ENCODE measurements at places on chromosomes 4 and X. TPM values are rescaled to one million over a fixed set of nuclear protein-coding genes. Genes with fewer than 3 reads are reported as not detected.

The GATA1 gene
- not detected for total RNA-seq

The ARSD gene
- 42.7 TPM for total RNA-seq

The AR gene
- 0.25 TPM for total RNA-seq

The PRDM8 gene
- 0.49 TPM for total RNA-seq

The TRPC3 gene
- total RNA-seq = 0.51 TPM

The ADH1C gene
- not detected for total RNA-seq

The SATL1 gene
- total RNA-seq = not detected

The ADGRL3 gene
- 1.4 TPM for total RNA-seq

The USP51 gene
- 3.3 TPM for total RNA-seq

Data from mesangial cell (primary cell).